DMS53 (cell line): ENCODE measurements at places on chromosomes 11 and 22.

DNA sequence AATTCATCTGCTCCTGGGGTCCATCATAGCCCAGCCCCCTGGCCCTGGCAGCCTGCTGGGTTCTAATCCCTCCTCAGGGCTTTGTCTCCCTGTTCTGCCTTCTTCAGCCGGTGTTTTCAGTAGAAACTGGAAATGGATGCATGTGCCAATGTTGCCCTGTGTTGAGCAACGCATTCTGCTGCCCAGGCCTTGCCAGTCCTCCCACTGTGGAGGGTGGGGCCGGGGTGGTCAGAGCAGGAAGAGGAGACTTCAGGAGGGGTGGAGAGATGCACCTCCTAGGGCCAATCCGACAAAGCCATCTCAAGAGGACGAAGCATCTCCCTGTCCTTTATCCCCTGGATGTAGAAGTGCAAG is 27.6 kb upstream of the ZBTB16 start:
- peak; percentile 36 for DNase-seq

DNA sequence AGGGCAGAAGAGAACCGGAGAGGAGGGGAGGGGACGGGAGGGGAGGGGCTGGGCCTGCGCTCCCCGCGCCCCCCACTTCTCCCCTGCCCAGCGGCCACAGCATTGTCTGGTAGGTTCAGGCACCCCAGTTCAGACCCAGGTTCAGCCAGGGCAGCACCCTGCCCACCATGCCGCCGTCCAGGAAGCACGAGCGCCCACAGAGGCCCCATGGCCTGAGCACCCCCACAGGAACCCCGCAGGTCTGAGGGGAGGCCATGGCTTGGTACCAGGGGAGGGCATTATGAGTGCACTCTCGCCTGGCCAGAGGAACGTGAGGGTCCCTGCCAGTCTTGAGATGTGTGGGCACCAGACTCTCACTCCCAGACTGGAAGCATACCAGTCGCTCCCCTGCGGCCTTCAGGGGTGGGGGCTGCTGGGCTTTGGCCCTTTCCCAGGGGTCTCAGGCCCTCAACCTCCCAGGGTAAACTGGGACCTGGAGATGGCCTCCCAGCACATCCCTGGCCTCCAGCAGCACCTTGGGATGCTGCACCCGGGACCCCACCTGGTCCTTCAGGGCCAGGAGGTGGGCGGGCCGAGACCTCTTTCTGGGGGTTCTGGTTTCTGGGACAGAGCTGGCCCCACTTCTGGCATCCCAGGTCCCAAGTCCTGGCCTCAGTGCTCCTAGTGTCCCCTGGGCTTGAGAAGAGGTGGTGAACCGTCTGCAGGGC is 597 bp upstream of the PLXNB2 start:
- no peak for DNase-seq

DNA sequence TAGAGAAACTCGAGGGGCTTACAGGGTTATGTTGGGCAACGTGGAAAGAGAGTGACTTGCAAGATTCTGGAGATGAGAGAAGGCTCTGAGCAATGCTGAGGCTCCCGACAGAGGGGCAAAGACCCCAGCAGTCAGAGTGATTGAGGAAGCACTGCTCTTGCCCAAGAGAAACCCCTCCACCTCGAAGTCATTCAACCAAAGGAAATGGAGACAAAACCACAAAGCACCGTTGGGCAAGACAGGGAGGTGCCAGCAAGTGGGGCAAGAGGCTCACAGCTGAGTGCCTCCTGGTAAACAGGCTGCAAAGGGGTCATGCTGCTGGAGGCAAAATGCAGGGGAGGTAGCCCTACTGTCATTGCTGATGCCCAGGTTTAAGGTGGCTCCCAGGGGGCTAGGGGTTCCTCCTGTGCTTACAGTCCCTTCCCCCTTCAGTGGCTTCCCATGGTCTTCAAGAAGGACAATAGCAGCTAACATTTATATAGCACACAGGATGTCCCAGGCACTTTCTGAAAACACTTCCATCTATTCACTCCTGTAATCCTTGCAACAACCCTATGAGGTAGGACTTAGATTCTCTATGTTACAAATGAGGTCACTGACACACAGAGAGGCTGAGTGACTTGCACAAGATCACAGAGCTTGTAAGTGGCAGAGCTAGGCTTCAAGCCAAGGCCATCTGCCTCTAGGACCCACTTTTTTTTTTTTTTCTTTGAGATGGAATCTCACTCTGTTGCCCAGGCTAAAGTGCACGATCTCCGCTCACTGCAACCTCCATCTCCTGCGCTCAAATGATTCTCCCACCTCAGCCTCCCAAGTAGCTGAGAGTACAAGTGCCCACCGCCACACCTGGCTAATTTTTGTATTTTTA is 18.1 kb upstream of the MYH9 start:
- no peak for DNase-seq

DNA sequence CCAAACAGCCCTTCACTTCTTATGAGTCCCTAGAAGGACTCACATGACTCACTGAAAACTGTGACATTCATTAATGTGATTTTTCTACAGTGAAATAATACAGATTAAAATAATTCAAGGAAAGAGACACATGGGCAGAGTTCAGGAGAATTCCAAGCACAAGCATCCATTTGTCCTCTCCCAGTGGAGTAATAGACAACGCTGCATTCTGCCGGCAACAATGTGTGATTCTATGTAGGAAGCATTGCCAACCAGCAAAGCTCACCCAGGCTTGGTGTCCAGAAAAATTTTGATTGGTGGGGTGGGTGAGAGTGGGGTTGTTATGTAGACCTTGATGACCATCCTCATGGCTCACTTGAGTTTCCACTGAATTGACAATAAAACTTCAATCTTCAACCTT is 123.9 kb downstream of the VPREB1 start:
- DNase-seq, result no peak

DNA sequence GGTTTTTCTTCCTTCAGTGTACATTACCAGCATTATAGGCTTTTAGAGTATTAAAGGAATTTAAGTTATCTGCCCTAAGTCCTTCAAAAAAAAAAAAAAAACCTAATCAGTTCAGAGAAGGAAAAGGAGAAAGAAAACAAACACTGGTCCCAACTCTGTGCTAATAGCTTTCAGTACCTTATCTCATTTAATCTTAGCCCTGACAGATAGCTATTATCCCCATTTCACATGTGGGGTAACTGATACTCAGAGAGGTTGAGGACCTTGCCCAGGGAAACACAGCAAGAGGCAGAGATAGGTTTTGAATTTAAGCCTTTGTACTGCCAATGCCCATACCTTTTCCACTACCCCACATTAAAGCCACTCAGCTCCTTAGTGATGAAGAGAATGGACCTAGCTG is 43.4 kb downstream of the FAT3 start:
- no peak for DNase-seq

DNA sequence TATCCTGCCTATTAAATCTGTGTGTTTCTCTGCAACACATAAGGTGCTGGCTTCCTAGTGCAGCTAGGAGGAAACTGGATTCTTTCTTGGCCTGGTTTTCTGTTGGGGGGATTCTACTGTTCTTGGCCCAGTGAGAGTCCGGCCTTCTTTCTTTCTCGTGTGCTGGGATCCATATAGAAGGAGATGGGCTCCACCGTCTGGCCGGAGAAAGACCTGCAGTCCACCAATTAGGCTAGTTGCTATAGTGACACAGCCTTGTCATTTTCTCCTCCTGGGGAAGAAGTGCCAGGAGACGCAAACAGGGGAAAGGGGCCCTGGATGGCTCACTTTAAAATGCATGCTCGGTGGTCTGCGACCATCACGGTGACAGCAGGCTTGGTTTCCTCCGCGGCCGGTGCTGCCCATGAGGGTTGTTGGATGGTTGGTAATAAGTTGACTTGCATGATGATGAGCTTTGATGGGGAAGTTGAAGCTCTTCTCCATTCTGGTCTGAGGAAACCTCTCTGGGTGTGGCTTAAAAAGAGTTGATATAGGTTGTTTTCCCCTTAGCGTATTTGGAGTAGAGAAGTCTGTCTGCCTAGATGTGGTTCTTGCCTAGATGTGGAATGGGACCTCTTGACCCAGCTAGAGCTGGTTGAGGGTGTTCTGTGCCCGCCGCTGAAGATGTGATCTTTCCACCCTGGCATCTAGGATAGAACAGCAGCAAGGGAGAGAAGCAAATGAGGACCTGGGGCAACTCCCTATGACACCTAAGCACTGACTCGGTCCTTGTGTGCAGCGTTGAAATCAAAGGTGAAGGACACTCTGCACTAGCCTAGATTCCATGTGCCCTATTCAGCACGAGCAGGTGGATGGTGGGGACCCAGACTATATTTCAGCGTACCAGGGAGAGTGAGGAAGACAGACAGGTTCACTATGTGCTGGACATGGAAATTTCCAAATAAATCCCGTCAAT is 1335.0 kb downstream of the BRD1 start:
- DNase-seq, result peak; percentile 57

DNA sequence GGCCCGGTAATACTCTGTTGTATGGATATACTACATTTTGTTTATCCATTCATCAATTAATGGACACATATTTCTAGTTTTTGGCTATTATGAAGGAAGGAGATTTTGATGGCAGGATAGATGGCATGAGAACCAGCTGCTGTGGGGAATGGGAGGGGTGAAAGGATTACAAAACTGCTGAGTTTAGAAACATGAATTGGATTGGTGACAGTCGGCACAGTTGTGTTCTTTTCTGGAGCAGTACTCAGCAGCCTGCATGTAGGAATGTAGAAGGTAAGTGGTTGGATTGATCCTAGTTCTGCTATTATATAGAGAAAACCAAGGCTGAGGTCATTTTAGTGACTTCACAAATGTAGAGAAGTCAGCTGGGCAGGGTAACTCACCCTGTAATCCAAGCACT is 7.1 kb downstream of the PAAF1 start:
- no peak for DNase-seq
